ENCODE measurements at places on chromosomes 12 and 14.

- DNase-seq, result no peak
These were observed 112.8 kb downstream of the DAD1 start for GRCh38 chr14:22476005-22476751.

GRCh38 chr12:6161124-6161882 is 36.8 kb upstream of the VWF start:
- no peak for DNase-seq

- no peak for DNase-seq
These were observed 71.2 kb downstream of the SLC2A13 start for GRCh38 chr12:40034712-40035111.

DNA sequence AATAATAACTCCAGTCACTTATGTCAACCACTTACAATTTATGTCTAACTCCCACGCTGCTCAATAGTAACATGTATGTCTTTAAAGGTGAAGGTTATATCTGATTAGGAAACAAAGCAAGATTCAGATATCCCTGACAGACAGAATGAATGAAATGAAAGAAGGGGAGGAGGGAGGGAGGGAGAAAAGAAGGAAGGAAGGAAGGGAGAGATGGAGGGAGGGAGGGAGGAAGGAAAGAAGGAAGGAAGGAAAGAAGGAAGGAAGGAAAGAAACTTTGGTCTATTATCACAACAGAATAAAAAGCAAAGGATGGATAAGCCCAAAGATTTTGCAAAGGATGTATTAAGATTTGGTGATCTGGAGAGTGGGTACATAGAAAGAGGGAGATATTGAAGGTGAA is 433.3 kb downstream of the PRKD1 start:
- no peak for DNase-seq

GRCh38 chr14:103118663-103119404 is 4.4 kb upstream of the TNFAIP2 start:
- DNase-seq, result no peak

GRCh38 chr14:81303258-81303935 is 82.6 kb upstream of the GTF2A1 start:
- DNase-seq, result peak; percentile 45

- no peak for DNase-seq
These were observed 372 bp upstream of the DPF3 start for GRCh38 chr14:72894323-72894622.

- DNase-seq, result no peak
These were observed 72.8 kb downstream of the CAPZA3 start for GRCh38 chr12:18810537-18811253.

Measured in urinary bladder (tissue), 4 donors.